ENCODE measurements at places on chromosomes 7 and 10. TPM values are rescaled to one million over a fixed set of nuclear protein-coding genes. Genes with fewer than 3 reads are reported as not detected.

The TRIL gene
- total RNA-seq, result 1.2 TPM

The CALHM2 gene
- total RNA-seq, result 119 TPM

DNA sequence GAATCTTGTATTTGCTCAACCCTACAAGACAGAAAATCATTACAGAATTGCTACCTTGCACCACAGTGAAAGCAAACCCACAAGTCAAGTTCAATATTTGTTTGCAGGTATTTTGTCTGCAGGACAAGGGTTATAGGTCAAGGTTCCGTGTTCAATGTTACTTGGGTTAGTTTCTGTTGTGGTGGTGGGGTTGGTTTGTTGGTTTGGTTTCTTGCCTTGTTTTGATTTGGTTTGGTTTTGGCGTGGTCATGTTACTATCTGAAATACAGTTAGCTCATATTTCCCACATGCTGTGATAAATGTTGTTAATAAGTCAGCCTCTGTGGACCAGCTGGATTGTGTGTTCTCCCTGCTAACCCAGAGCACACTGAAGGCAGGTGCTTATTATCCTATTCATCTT is 75.6 kb upstream of the INSIG1 start:
- no peaks in the 10 kb centered on the region for H3K36me3 ChIP-seq
- no peak overlapping the region for H3K4me3 ChIP-seq
- H3K27me3 ChIP-seq, result no peaks in the 10 kb centered on the region
- no peaks in the 10 kb centered on the region for H3K4me1 ChIP-seq
- no peak for DNase-seq
- H3K27ac ChIP-seq, result no peak overlapping the region

The VGF gene
- not detected for total RNA-seq

The GPC2 gene
- total RNA-seq, result 3.1 TPM

DNA sequence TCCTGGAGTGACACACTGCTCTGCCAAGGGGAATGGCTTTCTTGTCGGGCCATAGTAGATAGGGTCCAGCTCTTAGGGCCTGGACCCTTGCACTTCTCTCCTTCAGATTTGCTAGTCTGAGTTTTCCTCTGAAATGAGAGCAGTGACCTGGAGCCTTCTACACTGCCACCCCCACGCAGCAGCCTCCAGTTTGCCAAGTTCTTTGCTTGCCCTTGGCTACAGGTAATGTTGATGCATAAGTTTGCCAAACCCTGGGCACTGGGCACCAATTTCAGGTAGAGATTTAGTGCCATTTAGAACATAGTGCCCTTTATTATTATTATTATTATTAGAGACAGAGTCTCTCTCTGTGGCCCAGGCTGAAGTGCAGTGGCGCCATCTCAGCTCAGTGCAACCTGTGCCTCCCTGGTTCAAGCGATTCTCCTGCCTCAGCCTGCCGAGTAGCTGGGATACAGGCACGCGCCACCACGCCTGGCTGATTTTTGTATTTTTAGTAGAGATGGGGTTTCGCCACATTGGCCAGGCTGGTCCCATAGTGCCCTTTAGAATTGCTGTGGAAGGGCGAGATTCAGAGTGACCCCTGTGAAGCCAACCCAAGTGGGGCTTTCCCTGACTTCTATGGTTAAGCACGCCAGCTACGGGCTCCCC is 14.5 kb downstream of the EEPD1 start:
- no peaks in the 10 kb centered on the region for H3K36me3 ChIP-seq
- H3K27ac ChIP-seq, result no peak overlapping the region
- no peaks in the 10 kb centered on the region for H3K4me1 ChIP-seq

DNA sequence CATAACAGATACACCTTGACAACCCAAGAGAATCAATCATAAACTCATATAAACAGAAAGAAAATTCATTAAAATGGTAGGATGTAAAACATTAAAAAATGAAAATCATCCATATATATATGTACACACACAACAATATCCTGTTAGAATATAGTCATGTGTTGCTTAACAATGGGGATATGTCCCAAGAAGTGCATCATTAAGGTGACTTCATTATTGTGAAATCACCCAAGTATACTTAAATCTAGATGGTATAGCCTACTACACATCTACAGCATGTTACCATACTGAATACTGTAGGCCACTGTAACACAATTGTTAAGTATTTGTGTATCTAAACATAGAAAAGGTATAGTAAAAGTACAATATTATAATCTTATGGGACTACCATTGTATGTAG is 115.8 kb upstream of the TMEM168 start:
- DNase-seq, result no peak
- H3K27ac ChIP-seq, result no peak overlapping the region
- no peaks in the 10 kb centered on the region for H3K36me3 ChIP-seq
- H3K4me3 ChIP-seq, result no peak overlapping the region

GRCh38 chr10:49534670-49535381 is 4.1 kb downstream of the ERCC6 start:
- no peaks in the 10 kb centered on the region for H3K27me3 ChIP-seq
- no peak overlapping the region for H3K4me3 ChIP-seq
- DNase-seq, result no peak

DNA sequence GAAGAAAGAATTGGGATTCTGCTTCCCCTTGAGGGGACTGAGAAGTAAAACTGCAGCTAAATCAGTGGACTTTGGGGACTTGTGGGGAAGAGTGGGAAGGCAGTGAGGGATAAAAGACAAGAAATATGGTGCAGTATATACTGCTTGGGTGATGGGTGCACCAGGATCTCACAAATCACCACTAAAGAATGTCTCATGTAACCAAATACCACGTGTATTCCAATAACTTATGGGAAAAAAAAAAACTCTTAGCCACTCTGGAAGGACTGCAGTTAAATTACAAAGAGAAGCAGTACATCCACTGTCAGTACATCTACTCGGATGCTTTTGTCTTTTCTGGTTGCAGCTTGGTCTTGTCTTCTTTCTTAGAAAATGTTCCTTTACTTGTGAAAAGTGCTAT is 27.4 kb upstream of the GOT1 start:
- DNase-seq, result no peak
- no peaks in the 10 kb centered on the region for H3K36me3 ChIP-seq
- no peaks in the 10 kb centered on the region for H3K4me1 ChIP-seq
- no peak overlapping the region for H3K27ac ChIP-seq
- no peaks in the 10 kb centered on the region for H3K27me3 ChIP-seq

- no peaks in the 10 kb centered on the region for H3K4me1 ChIP-seq
- H3K27me3 ChIP-seq, result no peaks in the 10 kb centered on the region
- DNase-seq, result no peak
These were observed 183.0 kb upstream of the KCND2 start for GRCh38 chr7:120089968-120090367.

GRCh38 chr10:97321032-97321803 is 2.1 kb downstream of the FRAT1 start:
- H3K4me3 ChIP-seq, result peak overlapping the region; percentile 74
- H3K27me3 ChIP-seq, result no peaks in the 10 kb centered on the region
- H3K4me1 ChIP-seq, result no peaks in the 10 kb centered on the region
- DNase-seq, result no peak

The BAIAP2L1 gene
- 2.7 TPM for total RNA-seq

- no peak for DNase-seq
- no peaks in the 10 kb centered on the region for H3K36me3 ChIP-seq
- H3K27me3 ChIP-seq, result no peaks in the 10 kb centered on the region
- no peak overlapping the region for H3K4me3 ChIP-seq
These were observed 23.0 kb upstream of the ING3 start for GRCh38 chr7:120927454-120928103.

The MSMB gene
- not detected for total RNA-seq

DNA sequence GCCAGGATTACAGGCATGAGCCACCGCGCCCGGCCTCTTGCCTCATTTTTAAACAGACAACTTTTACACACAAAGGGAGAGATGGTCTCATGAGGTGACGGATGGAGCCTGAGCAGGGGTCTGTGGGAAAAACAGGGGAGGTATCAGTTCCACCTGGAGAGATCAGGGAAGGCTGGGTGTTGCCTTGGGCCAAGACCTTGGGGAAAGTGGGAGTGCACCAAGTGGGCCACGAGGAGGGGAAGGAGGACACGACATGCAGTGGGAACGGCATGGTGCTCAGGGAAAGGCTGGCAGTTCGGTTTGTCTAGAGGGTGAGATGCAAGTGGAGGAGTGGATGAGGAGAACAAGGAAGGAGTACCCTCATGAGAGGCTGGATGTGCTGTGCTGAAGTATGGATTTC is 8.9 kb upstream of the ZNF777 start:
- H3K27me3 ChIP-seq, result no peaks in the 10 kb centered on the region
- H3K4me3 ChIP-seq, result no peak overlapping the region
- DNase-seq, result no peak
- H3K4me1 ChIP-seq, result no peaks in the 10 kb centered on the region
- no peaks in the 10 kb centered on the region for H3K36me3 ChIP-seq

The FOXI2 gene
- total RNA-seq, result not detected

GRCh38 chr10:119120413-119120867 is 16.5 kb downstream of the DENND10 start:
- H3K4me3 ChIP-seq, result no peak overlapping the region
- H3K27me3 ChIP-seq, result no peaks in the 10 kb centered on the region
- H3K36me3 ChIP-seq, result peaks cover 9% of the 10 kb centered on the region
- no peaks in the 10 kb centered on the region for H3K4me1 ChIP-seq
- H3K27ac ChIP-seq, result no peak overlapping the region
- no peak for DNase-seq

DNA sequence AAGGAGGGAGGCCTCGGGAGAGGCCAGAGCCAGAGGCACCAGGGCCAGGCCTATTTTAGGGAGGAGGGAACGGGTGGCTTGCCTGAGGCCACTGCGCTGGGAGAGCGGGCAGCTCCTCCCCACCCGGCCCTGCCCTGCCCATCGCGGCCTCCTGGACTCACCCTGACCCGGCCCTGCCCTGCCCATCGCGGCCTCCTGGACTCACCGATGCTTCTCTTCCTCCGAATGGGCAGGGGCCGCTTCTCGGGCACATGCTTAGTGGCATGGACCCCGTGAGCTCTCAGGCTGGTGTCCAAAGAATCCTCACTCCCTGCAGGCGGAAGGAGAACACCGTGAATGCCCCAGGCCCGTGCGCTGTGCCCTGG is 7.5 kb downstream of the PDGFA start:
- H3K27ac ChIP-seq, result peak overlapping the region; percentile 91
- peaks cover 46% of the 10 kb centered on the region for H3K36me3 ChIP-seq
- no peaks in the 10 kb centered on the region for H3K27me3 ChIP-seq
- DNase-seq, result no peak
- H3K4me1 ChIP-seq, result peaks cover 36% of the 10 kb centered on the region
- H3K4me3 ChIP-seq, result no peak overlapping the region

GRCh38 chr7:44961844-44962482 is 16.9 kb downstream of the MYO1G start:
- H3K4me1 ChIP-seq, result peaks cover 11% of the 10 kb centered on the region
- H3K27ac ChIP-seq, result no peak overlapping the region
- H3K36me3 ChIP-seq, result no peaks in the 10 kb centered on the region
- H3K27me3 ChIP-seq, result peaks cover 6% of the 10 kb centered on the region
- H3K4me3 ChIP-seq, result no peak overlapping the region

GRCh38 chr7:25375805-25376600 is 147.7 kb upstream of the NPVF start:
- H3K4me1 ChIP-seq, result no peaks in the 10 kb centered on the region
- H3K27ac ChIP-seq, result no peak overlapping the region
- no peaks in the 10 kb centered on the region for H3K36me3 ChIP-seq

GRCh38 chr7:116153050-116153449 is 57.3 kb upstream of the TES start:
- H3K4me3 ChIP-seq, result no peak overlapping the region
- H3K27ac ChIP-seq, result no peak overlapping the region
- no peaks in the 10 kb centered on the region for H3K4me1 ChIP-seq
- H3K36me3 ChIP-seq, result no peaks in the 10 kb centered on the region
